ENCODE measurements at places on chromosomes 1 and 21.

DNA sequence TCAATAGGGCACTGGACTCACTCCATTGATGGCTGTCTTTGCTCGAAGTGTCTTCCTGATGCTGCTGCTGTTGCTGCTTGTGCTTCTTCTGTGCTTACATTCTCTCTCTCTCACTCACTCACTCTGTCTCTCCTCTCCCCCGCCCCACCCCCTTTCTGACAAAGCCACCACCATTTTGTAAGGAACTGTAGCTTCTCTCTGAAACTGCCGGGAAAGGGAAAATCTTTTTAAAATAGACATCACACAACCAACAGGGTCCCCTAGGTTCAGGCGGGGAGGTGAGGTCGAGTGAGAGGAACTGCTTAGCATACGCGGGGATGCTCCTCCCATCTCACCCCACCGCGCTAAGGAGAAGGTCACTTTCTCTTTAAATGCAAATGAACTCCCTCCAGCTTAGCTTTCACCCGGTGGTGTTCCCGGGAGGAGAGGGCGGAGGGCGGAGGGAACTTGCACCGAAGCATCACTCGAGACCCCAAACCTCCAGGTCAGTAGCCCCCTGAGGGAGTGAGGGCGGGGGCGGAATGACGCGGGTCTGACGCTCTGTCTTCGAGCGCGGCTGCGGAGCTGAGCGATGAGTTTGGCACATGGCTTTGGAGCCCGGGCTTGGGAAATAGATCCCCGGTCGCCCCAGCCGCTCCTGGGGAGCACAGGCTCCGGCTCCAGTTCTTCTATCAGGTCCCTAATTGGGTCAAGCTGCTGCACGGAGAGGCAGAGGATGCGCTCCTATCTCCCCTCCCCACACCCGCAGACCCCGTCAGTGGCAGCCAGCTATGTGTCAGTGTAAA is at the start of gene CCDC28B:
TSS of gene CCDC28B (plus strand) at position 370 of the 785 bp plus-strand sequence. CDS start 1,341 bp downstream, outside the sequence.
- DNase-seq = peak; percentile 68

- DNase-seq = no peak
These were observed 630.4 kb downstream of the PTPRC start for GRCh38 chr1:199269241-199269640.

DNA sequence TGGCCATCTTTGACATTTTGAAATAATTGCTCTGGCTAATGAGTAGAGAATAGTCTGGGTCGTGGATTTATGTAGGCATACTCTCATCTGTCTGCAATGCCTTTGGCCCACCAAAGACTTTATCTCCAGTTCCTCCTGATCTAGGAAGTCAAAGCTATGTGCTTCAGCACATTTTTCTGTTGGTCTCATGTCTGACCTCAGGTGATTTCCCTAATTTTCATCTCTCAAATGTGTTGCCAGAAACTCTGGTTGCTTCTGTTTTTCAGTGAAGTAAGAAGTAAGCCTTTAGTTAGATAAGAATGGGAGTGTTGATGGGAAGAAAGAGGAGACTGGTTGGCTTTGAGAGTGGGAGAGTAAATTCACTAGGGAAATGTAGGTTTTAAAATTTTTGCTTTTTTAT is 66.4 kb downstream of the GPR88 start:
- DNase-seq = no peak

DNA sequence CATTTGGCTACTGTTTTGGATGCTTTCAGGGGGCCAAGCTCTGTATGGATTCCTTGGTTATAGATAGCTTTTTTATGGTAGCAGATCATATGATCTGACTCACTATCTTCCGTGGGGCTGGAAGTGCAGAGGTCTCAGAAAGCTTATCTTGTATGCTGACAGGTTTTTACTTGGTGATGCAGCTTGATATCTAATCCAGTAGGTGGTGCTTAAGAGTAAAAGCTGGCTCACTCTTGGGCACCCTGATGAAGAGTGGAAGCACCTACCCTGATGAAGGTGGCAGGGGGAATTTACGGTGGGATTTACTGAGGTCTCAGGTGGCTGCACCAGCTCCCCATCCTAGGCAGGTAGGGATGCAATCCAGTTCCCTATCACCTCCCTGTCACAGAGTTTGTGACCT is 151.2 kb downstream of the PTBP2 start:
- DNase-seq = no peak

DNA sequence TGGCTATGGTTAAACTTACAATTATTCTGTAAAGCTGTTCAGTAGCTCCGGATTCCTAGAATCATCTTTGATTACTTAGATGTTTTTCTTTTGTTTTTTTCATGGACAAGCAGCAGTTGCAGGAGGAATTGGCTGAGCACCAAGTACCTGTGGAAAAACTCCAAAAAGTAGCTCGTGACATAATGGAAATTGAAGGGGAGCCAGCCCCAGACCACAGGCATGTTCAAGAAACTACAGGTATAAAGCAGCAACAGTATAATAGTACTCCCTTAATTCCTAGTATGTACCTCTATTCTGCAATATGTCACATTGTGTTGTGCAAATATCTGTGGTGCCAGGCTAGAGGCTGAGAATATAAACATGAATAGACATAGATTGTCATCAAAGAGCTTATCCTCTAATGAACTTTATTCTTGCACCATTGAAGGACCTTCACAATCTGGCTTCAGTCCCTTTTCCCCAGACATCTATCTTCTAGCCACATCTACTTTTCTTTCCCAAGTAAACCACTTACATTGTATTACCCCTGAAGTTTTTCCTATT is 132.3 kb upstream of the BMP8A start:
- peak; percentile 10 for DNase-seq

- peak; percentile 14 for DNase-seq
These were observed 15.5 kb downstream of the LYPLAL1 start for GRCh38 chr1:219189021-219189824.

- peak; percentile 87 for DNase-seq
These were observed 18.9 kb upstream of the ZNF683 start for GRCh38 chr1:26391450-26391849.

- no peak for DNase-seq
These were observed 2.9 kb downstream of the JUN start for GRCh38 chr1:58780836-58781452.

- DNase-seq = no peak
These were observed 64.7 kb downstream of the MDM4 start for GRCh38 chr1:204580862-204581261.

DNA sequence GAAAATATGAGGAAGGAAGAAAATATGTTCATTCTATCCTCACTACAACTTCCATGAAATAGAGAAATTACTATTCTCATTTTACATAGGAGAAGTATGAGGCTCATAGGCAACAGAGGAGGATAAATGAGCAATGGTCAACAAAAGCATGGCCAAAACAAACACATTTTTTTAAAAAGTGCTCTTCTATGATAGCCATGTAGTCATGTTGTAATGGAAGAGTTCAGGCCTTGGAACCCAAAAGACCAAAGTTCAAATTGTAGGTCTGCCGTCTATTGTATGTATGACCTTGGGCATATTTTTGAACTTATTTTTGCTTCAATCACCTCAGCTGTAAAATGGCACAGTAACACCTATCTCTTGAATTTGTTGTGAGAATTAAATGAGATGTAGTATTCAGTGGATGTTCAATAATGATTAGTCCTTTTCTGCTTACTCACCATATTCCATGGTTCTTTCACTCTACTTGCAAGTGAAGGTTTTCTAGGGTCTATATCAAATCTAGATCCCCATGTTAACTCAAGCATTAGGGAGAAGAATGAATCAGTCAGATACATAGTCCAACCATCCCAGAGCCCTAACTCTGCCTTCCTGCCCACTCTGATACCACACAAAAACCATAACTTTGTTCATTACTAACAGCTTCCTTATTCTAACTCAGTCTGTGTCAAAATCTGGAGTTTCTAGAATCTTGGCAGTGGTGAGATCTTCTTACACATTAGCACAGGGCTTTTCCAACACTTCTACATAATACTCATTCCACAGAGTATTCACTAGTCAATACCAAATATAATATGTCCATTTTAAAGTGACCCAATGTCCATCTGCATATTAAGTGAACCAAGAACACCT is 353.2 kb downstream of the PLPP3 start:
- DNase-seq = no peak

- DNase-seq = peak; percentile 25
These were observed 43.0 kb downstream of the NPHP4 start for GRCh38 chr1:5949085-5949760.

DNA sequence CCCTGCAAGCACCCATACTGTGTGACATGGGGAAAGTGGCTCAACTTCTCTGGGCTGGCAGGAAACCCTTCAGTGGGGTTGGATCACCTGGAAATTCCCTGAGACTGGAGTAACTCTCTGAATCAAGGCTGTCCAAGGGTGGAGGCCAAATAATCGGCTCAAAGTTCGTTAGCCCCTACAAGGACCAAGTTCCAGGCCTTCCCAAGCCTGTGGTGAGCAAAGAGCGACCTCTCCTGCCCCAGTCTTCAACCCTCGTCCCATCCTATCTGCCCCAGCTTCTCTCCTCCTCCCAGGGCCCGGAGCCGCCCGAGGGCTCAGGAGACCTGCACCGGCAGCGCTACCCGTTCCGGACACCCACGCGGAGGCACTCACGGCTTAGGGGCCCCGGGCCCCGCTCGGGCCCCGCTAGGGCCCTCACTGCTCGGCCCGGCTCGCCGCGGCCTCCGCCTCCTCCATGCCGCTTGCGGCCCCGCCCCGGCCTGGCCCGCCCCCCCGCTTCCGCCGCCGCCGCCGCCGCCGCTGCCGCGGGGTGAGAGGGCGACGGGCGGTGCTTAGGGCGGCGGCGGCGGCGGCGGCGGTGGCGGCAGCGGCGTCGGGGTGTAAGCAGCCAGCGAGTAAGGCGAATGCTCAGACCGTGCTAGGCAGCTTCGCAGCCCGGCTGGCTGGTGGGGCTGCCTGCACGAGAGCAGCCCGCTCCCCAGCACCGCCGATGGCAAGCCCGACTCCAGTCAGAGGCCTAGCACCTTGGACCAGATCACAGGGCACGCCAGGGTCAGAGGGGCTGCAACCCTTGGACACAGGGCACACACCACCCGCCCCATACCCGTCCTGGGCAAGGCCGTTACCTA is at the start of gene POMGNT1:
TSS of gene POMGNT1 (minus strand) at position 471 of the 848 bp plus-strand sequence. CDS start 613 bp downstream, outside the sequence.
- peak; percentile 87 for DNase-seq

- no peak for DNase-seq
These were observed 90.5 kb downstream of the SELENOF start for GRCh38 chr1:86823386-86823785.

DNA sequence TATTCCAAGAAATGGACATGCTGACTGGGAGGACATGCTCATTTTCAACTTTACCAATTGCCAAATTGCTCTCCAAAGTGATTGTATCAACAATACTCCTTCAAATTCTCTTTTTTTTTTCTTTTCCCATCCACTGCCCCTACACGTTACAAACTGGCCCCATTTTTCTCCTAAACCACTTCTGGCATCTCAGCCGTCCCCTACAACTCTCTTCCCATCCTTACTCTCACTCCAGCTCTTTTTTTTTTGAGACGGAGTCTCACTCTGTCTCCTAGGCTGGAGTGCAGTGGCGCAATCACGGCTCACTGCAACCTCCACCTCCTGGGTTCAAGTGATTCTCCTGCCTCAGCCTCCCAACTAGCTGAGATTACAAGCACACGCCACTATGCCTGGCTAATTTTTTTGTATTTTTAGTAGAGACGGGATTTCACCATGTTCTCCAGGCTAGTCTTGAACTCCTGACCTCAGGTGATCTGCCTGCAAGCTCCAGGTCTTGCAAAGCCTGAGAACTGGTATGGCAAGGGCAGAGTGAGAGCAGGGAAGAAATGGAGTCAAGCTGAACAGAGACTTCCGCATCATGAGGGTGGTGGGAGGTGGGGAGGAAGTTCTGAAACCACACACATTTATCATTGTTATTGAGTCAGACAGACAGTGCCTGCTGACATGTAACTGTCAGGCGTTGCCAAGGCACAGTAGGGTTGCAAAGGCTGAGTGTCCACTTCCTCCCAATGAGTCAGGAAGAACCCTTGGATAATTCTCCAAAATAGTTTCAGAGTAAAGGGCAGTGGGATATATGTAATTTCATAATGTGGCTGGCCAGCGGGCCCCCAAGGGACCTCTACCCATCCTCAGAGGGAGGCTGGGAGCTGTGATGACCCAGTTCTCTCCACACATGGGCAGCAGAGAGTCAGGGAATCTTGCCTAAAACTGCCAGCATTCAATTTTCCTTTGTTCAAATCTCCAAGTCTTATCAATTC is 17.4 kb downstream of the CELA3A start:
- DNase-seq = peak; percentile 92

GRCh38 chr21:45253180-45253579 is 34.5 kb downstream of the POFUT2 start:
- DNase-seq = no peak

GRCh38 chr1:21072721-21073120 is 104.0 kb downstream of the EIF4G3 start:
- DNase-seq = peak; percentile 40

- no peak for DNase-seq
These were observed 10.3 kb downstream of the DONSON start for GRCh38 chr21:33578214-33578613.

GRCh38 chr1:56469640-56470371 is 109.6 kb downstream of the PLPP3 start:
- no peak for DNase-seq

DNA sequence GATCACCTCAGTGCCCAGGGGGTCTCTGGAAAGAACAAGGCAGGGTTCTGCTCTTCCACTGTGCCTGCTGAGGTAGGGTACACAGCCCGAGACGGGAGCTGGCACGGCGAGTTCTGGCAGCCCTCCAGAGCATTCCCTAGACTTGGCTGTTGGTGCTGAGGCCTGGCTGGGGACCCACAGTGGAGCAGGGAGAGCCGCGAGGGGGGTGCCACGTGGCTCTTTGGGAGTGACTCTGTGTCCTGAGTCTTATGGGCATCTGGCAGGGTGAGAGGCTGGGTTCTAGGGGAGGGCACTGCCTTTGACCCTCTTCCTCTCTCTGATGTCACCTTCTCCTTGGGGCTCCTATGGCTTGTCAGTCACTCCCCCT is 336.4 kb downstream of the CAMTA1 start:
- DNase-seq = no peak

DNA sequence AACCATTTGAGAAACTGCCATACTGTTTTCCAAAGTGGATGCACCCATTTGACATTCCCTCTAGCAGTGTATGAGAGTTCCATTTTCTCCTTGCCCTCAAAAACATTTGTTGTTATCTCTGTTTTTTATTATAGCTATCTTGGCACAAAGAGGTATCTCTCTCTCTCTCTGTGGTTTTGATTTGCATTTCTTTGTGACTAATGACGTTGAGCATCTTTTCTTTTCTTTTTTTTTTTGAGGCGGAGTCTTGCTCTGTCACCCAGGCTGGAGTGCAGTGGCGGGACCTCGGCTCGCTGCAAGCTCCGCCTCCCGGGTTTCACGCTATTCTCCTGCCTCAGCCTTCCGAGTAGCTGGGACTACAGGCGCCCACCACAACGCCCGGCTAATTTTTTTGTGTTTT is 17.4 kb upstream of the ZMYM6 start:
- DNase-seq = no peak
